Tracheal epithelial cell (primary cell): ENCODE measurements at places on chromosomes 3 and 15. TPM values are rescaled to one million over a fixed set of nuclear protein-coding genes. Genes with fewer than 3 reads are reported as not detected.

The CCR3 gene
- total RNA-seq, result not detected in 2 replicates

The GABRB3 gene
- total RNA-seq, result 0.48 and 2.6 TPM in 2 replicates

The ZNF620 gene
- total RNA-seq, result 0.64 and 1.2 TPM in 2 replicates

The CLDN18 gene
- not detected in 2 replicates for total RNA-seq

The ST3GAL6 gene
- 5.8 and 11.6 TPM in 2 replicates for total RNA-seq

The CKMT1B gene
- 10.4 and 11.8 TPM in 2 replicates for total RNA-seq

The GNAT1 gene
- 0.43 TPM in 1 of 2 replicates, not detected in the other for total RNA-seq

The SETD2 gene
- 22.7 and 24.1 TPM in 2 replicates for total RNA-seq

The NOX5 gene
- total RNA-seq, result under 0.01 TPM in 1 of 2 replicates, not detected in the other
